ENCODE measurements at places on chromosomes 11 and 22.

DNA sequence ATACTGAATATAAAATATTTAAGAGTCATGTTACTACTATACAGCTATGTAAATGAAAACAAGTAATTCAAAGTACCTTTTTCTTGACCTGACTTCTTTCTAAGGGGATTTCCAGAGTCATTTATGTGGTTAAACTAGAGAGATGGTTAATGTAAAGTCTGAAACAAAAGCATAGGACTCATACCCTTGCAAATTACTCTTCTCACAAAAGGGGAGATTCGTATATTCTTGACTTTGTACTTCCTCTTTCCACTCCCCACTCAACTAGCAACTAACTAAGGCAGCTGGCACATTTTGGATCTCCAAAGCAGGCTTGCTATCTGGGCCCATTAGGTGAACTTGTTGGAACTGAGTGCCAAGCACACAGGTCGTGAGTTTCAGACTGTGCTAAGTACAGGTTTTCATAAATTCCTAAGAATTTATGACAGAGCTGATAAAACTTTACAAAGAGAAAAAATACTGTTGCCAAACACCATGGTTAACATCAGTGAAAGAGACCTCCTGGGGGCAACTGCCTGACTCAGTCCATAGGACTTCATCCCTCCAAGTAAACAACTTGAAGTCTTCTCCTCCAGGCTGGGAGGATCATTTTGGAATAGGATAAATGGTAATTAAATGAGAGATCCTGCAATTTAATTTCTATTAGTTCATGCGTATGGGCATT is 77.0 kb upstream of the DDI1 start:
- DNase-seq: no peak

DNA sequence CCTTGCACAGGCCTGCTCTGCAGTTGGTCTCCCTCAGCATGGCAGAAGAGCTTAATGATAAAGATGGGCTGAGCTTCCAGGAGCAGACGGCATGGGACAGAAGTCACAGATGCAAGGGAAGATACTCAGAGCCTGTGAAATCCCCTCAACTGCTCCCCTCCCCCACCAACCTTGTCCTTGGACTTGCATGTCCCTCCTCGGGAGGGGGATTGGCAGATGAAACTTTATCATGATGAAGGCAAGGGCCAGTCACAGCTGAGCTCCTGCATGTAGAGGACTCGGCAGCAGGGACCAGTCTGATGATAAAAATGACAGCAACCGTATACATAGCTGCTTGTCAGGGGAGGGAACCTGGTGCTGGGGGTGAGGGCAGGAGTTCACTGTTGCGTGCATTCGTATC is 6.8 kb upstream of the SLC22A8 start:
- no peak for DNase-seq

DNA sequence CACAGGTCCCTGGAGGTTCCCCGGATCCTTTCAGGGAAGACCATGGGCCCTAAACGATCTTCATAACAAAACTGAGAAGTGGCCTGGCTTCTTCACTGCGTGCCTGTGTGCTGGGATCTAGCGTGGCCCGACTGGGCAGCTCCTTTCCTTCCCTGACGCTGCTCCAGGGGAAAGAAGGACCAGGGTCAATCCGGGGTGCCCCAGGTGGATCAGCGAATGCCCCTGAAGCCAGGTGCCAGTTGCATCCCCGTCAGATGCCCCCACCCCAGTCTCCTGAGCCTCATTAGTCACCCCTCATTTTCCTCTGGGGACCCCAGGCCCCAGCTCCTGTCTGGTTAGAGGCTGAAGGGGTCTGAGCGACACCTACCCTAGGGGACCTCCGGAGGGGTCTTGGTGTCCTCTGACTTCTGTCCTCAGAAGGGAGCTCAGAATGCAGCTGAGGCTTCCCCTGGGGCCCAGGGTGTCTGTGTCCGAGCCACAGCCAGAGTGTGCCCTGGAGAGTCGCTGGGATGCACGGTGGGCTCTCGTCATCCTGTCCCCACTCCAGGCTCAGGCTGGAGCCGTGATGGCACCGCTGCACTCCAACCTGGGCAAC is 18.7 kb upstream of the MUC6 start:
- no peak for DNase-seq

DNA sequence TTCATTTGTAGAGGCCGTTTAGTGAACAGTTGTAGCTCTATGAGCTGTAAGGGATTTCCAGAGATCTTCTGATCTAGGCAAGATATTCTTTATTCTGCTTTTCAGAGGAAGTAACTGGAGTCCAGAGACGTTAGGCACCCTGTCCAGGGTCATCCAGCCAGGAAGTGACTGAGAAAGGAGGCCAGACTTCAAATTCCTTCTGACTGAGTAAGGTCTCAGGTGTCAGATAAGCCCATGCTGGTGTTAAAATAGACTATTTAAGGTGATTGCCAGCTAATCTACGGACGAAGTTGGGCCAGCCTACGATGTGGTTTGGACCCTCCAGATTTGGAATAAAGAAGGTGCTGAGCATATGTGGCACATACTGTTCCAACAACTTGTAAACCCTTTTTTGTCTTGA is 54.6 kb downstream of the GRIK4 start:
- no peak for DNase-seq

DNA sequence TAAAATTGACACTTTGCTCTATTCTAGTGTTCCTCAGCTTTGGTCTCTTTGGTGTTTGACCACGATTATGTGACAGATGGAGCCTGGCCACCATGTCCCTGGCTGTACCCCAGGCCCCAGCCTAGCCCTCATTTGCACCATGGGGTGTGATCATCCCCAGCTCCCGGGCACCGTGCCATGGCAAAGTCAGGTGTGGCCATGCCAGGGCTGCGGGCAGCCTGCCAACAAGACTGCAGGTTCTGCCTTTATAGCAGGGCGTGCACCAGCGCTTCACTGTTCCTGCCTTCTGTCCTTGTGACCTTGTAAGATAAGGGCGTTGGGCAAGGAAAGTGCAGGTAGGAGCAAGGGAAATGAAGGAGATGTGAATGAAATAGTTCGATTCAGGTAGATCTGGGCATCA is 22.4 kb upstream of the APOBEC3A start:
- no peak for DNase-seq

DNA sequence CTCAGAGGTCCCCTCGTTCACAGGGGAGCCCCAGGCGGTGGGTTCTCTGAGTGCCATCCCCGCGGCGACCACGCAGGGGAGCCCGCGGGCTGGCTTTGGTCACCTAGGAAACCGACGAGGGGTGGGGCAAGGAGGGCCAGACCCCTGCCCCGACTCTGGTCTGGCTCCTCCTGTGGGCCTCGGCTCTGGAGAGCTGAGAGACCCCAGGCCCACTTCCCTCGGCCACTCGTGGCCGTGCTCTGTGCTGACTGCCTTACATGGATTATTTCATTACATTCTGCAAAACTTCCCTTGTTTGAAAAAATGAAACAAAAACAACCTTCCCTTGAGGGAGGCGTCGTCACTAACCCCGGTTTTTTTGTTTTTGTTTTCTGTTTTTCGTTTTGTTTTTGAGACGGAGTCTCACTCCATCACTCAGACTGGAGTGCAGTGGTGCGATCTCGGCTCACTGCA is 15.1 kb upstream of the CYTH4 start:
- peak; percentile 27 for DNase-seq

- DNase-seq: no peak
Observed at GRCh38 chr11:925158-925495, 543 bp upstream of the AP2A2 start.

DNA sequence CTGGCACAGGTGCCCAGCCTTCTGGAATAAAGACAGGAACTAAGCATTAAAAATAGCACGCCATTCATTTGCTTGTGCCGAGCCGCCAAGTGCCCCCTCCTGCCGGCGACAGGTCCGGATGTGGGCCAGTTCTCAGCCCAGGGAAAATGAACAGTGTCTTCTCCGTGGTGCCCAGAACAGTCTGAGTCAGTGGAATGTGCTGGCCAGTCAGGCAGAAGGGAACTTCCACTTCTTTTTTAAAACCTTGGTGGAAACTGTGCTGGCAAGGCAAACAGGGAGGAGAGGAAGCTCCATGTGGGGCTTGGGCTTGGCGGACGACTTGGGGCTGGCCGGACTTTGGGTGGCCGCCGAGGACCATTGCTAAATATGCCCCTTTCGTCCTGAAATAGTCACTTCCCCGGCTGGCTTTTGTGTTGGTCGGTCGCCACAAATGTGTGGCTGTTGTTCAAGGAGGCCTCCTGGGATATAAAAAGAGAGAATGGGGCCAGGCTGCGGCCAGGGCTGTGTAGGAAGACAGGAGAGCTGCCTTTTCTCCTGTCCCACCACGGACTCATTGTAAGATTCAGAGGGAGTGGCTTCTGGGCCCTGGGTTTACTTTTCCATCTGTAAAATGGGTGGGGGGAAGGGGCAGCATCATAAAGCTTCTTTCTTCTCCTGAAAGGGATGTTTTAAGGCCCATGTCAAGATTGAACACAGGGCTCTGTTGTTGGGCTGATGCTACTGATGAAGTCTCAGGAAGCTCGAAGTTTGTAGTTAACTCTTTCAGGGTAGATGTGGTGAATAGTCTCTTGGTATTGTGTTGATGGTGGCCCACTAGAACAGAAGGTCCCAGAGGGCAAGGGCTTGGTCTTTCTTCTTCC is 101.0 kb downstream of the PTPRJ start:
- DNase-seq: no peak

DNA sequence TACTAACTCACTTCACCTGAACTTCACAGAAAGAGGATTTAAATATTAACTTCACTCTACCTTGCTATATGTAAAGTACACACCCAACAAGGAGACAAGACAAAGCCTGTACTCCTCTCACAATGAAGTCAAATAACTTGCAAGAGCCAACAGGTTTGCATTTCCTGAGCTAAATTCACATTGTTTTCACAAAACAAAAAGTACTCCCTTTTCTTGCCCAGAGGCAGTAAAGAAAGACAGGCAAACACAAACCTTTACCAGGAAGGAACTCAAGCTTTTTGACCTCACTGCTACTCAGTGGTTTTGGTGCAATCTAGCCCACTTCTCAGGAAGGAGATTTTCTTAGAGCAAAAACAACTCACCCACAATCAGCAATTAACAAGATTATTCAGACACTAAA is 15.7 kb downstream of the USP28 start:
- no peak for DNase-seq

DNA sequence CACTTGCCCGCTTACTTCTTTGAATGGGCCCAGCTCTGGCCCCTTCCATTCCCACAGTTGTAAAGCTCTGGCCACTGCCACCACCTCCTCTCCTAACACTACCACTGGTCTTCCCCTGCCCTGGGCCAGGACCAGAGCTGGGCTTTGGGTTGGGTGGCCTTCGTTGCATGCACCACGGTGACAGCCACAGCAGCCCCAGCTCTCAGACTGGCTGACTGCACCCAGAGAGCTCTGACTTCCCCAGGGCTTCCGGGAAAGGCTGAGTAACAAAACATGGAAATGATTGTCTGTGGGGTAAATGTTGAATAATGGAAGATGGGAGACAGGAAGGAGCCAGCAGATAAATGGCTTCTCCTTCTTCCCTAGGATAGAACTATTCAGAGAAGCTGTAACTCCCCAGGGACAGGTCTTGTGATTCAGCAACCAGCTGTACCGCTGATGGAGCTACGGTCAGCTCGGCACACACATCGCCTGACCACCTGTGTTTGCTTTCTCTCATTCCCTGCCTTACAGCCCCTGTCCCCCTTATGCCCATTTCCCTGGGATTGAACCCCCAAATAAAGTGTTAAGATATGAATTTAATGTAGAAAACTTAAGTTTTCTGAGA is 27.6 kb downstream of the SCN4B start:
- no peak for DNase-seq

- DNase-seq: no peak
Observed at GRCh38 chr11:33452836-33453624, 195.8 kb downstream of the HIPK3 start.

GRCh38 chr11:134406264-134407185 is 5.5 kb downstream of the B3GAT1 start:
- DNase-seq: no peak

DNA sequence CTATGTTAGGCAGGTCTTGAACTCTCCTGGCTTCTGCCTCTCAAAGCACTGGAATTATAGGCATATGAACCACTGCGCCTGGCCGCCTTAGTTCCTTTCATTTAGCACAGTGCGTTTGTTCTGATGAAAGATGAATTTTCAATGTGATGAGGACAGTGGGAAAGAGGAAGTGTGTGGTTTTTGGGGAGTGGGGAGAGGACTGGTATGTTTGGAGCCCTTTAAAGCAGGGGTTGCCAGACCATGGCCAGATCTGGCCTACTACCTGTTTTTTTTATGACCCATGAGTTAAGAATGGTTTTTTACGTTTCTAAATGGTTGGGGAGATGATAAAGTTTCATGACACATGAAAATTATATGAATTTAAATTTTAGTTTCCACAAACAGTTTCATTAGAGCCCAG is 12.5 kb downstream of the ATXN10 start:
- DNase-seq: no peak

DNA sequence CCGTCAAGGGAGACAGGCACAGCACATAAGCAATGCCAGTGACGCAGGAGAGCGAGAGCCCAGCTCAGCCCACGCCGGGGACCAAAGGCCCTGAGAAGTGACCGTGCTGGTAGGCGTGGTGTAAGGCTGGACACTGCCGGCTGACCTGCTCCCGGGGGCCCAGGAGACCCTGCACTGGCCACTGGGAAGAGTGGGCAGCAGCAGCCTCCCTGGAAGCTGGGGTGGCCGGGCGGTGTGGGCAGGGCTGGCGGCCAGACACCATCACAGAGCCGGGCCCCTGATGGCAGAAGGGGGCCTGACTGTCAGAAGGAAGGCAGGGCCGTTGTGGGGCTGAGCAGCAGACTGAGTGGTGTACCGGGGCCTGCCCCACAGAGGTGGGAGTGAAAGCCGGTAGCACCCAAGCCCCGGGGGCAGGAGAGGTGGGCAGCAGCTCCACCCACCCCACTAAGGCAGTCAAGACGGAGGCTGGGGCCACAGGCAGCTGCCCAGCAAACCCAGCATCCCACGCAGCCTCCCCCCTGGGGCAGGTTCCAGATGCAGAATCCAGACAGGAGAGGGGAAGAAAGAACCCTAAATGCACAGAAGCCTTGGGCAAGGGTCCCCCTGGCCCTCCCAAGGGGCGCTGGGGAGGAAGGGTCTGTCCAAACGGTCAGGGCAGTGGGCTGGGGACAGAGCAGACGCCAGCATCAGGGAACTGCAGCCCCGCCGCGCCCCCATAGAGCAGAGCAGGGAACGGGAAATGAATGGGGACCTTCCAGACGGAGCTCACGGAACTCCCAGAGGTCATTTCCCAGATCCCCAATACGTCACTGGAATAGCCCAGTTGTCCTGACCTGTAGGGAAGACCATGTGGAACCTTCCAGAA is 205.2 kb downstream of the BRD1 start:
- DNase-seq: no peak

Measured in KG1 (cell line).